DMS79 treated with DMSO at 0.1 percent for 48 hours (cell line): ENCODE measurements at places on chromosomes 6 and 20.
A peak's percentile ranks its signal among the peaks of the same experiment; 100 is the strongest.

DNA sequence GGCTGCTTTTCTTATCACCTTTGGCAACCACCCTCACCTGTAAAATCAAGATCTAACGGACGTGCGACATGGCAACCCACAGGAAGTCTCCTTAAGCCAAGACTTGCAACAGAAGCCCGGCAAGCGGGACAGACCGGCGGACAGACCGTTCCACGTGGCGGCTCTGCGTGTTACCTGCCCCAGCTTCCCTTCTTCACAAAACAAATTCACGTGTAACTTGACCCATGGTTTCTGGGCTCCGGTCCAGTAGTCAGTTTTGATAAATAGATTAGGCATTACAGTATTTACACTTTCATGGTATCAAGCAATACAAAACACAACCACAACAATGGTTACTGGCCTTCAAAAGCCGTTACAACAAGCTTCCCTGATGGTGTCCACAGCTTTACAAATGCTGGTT, 133.8 kb downstream of the PRND start:
- no peak for DNase-seq

GRCh38 chr20:44066645-44067606, 120.1 kb downstream of the JPH2 start:
- no peak for DNase-seq

- no peak for DNase-seq
Measured at GRCh38 chr6:81633391-81633790, 119.1 kb downstream of the TENT5A start.

GRCh38 chr6:29216528-29216927, 45.8 kb downstream of the OR2J2 start:
- no peak for DNase-seq

DNA sequence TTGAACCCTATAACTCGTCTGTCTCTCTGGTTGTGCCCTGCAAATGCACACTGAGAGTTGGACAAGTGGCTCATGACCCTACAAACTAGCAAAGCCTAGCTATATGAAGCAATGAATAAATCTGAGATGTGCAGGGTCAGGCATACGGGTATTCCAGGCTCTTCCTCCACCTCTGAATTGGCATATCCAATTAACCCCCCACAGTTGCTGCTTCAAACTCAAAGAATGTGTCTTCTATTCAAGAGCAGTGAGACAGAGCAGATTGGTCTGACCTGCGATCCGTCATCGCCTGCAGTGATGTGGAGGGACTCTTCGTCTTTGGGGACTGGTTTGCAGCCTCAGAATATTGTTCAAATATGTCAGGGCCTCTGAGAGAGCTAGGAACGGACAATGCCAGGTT, 59.8 kb downstream of the LAMP5 start:
- DNase-seq = no peak

DNA sequence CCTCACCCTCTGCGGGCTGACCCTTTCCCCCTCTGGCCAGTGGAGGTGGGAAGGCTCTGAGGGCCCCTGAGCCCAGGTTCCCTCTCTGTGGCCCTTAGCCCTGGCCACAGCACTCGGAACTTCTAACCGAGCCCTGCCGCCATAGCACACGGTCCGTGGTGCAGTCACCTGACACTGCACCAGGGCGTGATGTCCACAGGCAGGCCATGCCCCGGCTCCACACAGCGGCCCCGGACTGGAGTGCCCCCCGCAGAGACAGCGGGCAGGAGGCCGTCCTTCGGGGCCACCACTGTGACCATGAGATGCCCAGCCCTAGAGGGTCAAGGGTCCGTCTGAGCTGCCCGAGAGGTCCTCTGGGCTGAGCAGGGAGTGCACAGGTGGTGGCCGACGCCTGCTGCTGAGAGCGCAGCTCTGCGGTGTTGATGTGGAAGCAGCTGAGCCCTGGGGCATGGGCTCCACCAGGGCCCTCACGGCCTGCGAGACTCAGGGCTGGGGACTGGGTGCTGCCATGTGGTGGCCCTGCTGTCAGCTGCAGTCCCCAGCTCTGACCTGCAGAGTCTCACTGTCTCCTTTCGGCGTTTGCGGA, 11.2 kb upstream of the BHLHE23 start:
- DNase-seq = no peak

GRCh38 chr6:53648184-53648943, 17.2 kb downstream of the KLHL31 start:
- DNase-seq = no peak

DNA sequence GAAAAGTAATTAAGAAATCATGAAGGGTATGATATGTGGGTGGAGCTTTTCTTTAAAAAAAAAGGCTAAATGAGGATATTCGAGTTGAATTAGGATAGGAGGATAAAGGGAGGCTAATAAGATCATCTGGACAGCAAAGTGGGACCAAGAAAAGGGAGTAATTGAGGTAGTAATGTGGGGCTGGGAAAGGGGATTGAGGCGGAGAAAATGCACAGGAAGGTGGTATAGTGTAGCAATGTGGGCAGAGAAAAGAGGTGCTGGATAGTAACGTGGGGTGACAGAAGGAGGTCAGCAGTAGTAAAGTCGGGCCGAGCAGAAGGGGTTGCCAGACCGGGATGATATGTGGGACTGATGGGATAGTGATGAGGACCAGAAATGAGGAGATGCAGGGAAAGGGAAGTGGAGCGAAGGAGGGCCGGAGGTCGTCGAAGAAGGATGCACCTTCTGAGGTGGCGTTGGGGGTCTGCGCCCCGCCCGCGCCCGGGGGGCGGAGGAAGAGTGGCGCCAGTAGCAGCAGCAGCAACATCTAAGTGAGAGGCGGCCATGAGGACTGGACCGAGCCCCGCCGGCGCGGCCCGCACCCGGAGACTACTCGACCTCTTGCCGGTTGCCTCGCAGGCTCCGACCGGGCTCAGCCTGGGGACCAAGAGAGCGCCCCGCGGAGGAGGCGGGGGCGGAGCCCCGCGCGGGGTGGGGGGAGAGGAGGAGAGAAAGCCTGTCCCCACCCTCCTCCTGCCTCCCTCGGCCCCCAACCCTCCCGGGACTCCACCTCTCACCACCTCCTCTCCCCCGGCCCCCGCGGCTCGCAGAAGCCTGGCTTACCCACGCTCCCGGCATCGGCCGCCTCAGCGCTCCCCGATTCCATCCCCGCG, 887 bp downstream of the GABBR1 start:
- peak; percentile 36 for DNase-seq

- peak; percentile 17 for DNase-seq
Measured at GRCh38 chr6:52399511-52400312, 20.4 kb upstream of the EFHC1 start.

GRCh38 chr6:2111162-2111677, 134.2 kb downstream of the GMDS start:
- no peak for DNase-seq

DNA sequence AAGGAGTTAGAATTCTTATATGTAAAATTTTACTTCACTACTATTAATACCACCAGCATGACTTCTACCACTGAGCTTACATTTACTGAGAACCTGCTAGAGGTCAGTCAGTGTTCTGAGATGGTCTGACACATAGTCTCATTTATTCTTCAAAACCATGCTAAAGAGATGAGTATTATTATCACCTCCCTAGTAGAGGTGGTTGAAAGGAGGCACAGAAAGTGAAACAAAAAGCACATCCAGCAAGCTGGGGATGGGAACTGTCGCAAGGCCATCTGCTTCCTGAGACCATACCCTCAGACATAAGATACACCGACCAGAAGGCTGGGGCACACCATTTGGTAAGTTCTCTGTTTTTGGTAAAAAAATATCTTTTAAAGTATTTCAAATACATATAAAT, 137.7 kb downstream of the INSM1 start:
- DNase-seq = no peak

GRCh38 chr6:141744194-141744925, 388.4 kb upstream of the GJE1 start:
- no peak for DNase-seq

DNA sequence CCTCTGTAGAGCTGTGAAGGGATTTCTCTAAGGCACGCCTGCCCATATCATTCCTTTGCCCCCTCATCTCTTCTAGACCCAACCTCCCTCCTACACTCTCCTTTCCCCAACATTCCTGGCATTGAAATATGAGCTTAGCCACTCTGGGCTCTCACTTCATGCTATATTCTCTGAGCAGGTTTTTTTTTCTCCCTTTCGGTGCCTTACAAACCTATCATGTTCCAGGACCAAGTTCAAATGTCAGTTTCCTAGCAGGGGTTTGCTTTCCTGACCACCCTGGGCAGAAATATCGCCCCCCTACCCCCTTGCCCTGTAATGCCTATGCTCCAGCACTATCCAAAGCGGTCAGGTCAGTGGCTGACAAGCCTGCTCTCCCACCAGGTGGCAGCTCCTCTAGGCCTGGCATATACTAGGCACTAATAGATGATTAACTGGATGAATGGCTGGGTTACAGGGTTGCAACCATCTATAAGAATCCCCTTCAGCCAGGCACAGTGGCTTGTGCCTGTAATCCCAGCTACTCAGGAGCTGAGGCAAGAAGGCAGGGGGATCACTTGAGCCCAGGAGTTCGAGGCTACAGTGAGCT, 25.7 kb upstream of the AAR2 start:
- DNase-seq = no peak

GRCh38 chr6:6556738-6557503, 31.6 kb upstream of the LY86 start:
- DNase-seq = no peak

GRCh38 chr20:35319192-35319870, 27.1 kb upstream of the FAM83C start:
- no peak for DNase-seq

DNA sequence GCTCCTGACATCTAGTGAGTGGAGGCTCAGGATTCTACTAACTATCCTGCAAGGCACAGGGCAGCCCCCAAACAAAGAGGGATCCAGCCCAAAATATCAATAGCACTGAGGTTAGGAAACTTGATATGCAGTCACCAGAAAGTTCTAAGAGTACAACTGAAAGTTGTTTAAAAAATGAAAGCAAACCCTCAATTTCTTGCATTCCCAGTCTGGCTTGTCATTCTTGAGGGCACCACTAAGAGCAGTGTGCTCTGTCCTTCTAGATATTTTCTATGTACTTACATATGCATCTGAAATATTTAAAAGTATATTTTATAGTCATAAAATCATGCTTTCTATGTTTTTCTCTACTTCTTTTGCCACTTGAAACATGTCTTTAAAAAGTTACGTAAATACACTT, 35.9 kb downstream of the CST8 start:
- no peak for DNase-seq

DNA sequence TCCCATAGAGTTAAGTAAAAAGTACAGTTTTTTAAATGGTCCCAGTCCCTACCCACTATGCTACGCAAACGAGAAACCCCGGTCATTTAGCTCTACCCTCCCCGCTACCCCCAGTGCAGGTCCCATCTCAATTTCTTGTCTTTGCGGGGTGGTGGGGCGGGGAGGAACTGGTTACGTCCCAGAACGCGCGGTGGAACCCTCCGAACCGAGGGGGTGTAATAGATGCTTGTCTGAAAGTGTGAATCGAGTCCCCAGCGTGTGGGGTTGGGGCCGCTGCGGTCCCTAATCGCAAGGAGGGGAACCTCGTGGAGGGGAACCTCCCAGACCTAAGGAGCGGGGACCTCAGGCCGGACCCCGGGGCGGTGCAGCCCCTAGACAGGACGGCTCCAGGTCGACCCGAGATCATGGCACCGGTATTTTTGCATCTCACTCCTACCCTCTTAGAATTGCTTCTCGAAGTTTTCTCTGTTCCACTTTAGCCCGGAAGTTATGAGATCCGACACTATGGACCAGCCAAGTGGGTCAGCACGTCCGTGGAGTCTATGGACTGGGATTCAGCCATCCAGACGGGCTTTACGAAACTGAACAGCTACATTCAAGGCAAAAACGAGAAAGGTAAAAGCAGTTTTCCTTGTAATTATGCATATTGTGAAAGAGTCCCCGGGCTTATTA, 779 bp downstream of the HEBP2 start:
- DNase-seq = peak; percentile 37

GRCh38 chr6:35668096-35668495, 20.6 kb downstream of the FKBP5 start:
- no peak for DNase-seq

DNA sequence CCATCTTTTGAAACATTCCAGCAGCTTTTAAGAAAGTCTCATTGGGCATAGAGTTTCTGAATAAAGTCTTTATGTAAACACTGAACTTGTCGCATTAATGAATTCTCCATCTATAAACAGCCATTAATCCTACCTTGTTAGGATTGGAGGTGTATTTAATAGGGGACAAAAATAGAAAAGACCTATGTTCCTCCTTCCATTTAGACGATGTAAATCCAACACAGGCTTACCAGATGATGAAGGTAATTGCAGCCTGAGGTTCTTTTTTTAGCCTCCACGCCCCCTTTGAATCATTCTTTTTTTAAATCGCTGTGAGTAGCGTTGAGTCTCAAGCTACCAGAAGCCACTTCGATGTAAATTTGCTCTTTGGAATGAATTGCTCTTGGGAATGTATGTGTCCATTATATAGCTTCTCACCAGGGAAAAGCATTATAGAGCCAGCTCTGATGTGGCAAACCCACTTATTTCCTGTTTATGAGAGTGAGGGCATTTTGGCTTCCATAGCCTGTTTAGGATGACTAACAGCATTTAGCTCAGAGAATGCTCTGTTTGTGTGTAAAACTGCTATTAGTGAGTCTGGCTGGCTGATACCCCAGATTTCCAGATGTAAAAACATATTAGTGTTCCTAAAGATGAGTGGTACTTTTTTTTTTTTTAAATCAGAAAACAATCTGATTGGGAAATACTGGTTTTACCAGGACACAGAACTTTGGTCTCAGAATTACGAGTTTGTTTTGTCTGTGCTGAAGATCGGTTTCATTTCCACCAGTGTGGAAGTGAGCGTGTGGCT, 74.9 kb upstream of the CLDN20 start:
- no peak for DNase-seq
